Esophagus (tissue), 2 donors: ENCODE measurements at places on chromosomes 5 and 9. TPM values are rescaled to one million over a fixed set of nuclear protein-coding genes. Genes with fewer than 3 reads are reported as not detected.

Gene PCDHB8
- 0.04 TPM for polyA plus RNA-seq

Gene MYMK
- polyA plus RNA-seq = not detected

Gene MPDZ
- 2.9 TPM for polyA plus RNA-seq

Gene GARIN3
- not detected for polyA plus RNA-seq

Gene CERCAM
- 9.6 TPM for polyA plus RNA-seq

Gene DPH7
- 20.5 TPM for polyA plus RNA-seq

Gene CNTFR
- polyA plus RNA-seq = 0.54 TPM

Gene IFNB1
- not detected for polyA plus RNA-seq

Gene PCDHB12
- polyA plus RNA-seq = 0.08 TPM

Gene SEMA6A
- polyA plus RNA-seq = 1.6 TPM

Gene GRIN3A
- polyA plus RNA-seq = under 0.01 TPM

Gene FEM1C
- 6.8 TPM for polyA plus RNA-seq

Gene FOXD4L3
- polyA plus RNA-seq = 0.10 TPM

Gene SH2D3C
- 3.2 TPM for polyA plus RNA-seq

Gene PALM2AKAP2
- polyA plus RNA-seq = 0.02 TPM

Gene ABO
- 7.7 TPM for polyA plus RNA-seq

Gene PLPP7
- 0.73 TPM for polyA plus RNA-seq

Gene OBP2B
- not detected for polyA plus RNA-seq

Gene TOPORS
- polyA plus RNA-seq = 5.7 TPM

Gene KCNV2
- polyA plus RNA-seq = not detected

Gene TRIO
- 10.3 TPM for polyA plus RNA-seq

Gene IRX2
- 3.0 TPM for polyA plus RNA-seq

Gene ARID3C
- polyA plus RNA-seq = not detected

Gene LCN15
- not detected for polyA plus RNA-seq

Gene ADAMTSL1
- 1.2 TPM for polyA plus RNA-seq

Gene FABP6
- polyA plus RNA-seq = 1.1 TPM

Gene SERF1B
- 22.7 TPM for polyA plus RNA-seq

Gene SPAAR
- 0.29 TPM for polyA plus RNA-seq

Gene CSNK1G3
- 7.9 TPM for polyA plus RNA-seq

Gene PCDH12
- polyA plus RNA-seq = 0.40 TPM

Gene NUP214
- 22.3 TPM for polyA plus RNA-seq

Gene POLR3G
- polyA plus RNA-seq = 3.4 TPM

Gene LECT2
- polyA plus RNA-seq = not detected

Gene DMRT3
- 0.20 TPM for polyA plus RNA-seq
